ENCODE measurements at places on chromosomes 1 and 21.

DNA sequence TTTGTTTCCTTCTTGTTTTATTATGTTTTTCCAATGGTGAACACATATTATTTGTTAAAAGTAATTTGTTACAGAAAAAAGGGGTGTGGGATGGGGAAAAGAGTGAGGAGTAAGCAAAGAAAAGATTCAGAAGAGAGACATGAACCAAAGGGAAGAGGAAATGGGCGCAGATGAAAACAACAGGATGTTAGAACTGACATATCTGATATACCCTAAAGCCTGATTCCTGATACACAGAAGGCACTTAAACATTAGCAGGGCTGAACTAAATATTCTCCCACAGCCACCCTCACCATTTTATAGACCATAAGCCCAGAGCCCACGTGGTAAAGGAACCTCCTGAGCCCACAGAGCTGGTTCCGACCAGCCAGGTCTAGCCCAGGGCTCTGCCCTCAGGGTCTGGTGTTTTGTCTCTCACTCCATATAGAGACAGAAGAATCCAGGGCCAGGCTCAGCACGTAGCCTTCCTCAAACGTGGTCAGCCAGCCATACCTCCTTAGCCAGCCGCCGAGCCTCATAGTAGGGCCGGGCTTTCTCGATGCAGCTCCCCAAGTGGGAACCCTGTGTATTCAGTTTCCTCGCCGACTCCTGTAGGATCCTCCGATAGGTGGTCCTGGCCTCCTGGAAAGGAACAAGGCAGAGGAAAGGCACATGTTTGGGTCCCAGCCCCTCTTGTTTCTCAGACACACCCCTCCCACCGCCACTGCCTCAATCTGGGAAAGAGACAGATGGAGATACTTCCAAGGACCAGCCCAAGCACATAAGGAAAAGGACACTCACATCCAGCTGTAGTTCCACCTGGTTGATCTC is 9.5 kb downstream of the SH3BP5L start:
- no peak for DNase-seq

DNA sequence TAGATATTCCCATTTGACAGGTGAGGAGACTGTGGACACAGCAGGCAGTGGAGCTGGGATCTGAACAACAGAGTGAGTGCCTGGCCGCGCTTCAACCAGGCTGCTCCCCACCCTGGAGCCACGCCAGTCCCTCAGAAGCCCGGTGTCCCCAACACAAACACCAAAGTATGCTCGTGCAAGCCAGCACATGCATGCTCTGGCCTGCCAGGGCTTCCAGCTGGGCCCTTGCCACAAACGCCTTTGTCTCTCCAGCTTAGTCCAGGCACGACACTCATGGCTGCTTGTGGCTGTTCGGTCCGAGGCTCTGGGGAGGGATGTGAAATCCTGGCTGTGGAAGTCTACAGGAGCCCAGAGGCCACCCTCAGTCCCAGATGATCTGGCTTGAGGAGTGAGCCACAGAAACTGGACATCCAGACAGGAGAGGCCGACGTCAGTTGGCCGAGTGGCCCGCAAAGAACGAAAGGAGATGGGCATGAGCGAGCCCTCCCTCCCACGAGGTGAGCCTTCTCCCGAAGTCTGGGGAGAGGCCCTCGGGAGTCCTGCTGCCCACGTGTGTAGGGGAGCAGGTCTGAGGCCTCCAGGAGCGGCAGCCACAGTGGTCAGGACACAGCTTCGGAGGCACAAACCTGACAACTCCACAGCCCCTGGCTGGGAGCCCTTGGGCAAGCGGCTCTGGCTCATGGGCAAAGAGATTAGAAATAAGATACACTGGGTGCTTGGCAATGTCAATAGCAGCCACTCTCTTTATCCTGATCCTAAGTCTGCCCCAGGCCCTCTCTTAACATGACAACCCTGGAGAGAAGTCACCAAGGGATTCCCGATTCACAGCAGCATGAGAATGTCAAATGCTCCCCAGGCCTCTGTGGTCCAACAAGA is 117.1 kb upstream of the IFFO2 start:
- DNase-seq: peak; percentile 36

DNA sequence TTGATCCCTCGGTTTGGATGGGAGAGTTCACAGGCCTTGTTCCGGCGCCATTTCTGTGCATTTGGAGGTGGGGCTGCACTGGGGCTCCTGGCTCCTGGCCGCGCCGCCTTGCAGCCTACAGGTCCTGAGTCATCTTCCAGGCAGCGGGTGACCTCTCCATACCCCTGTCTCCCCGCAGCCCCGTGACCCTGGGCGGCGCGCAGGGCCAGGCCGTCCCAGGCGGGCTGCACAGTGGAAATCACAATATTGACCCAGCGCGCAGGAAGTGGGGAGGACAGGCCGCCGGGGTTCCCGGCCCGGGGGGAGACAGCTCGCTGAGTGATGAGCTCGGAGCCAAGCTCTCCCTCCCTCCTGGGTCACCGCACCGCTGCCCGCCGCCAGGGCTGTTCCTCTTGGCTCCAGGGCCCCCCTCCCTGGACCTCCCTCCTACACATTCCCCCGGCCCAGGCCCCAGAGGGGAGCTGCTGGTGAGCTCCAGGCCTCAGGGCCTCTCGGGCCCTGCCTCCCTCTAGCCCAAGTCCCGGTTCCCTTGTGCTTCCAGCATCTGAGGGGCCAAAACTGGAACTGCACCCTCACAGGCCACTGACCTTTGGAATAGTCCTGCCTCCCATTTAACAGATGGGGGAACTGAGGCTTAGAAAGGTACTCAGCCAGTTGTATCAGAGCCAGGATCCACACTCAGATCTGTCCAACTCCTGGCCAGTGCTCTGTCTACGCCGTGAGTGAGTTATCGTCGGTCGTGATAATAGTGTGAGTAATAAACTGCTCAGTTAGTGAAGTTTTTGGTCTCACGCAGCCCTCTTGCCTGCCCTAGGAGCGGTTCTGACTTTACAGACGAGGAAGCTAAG is 142.9 kb upstream of the WNT4 start:
- no peak for DNase-seq

GRCh38 chr1:33111965-33112364 is 31.0 kb downstream of the AZIN2 start:
- DNase-seq: peak; percentile 9

GRCh38 chr1:25871704-25872494 is 3.6 kb downstream of the PAQR7 start:
- no peak for DNase-seq

DNA sequence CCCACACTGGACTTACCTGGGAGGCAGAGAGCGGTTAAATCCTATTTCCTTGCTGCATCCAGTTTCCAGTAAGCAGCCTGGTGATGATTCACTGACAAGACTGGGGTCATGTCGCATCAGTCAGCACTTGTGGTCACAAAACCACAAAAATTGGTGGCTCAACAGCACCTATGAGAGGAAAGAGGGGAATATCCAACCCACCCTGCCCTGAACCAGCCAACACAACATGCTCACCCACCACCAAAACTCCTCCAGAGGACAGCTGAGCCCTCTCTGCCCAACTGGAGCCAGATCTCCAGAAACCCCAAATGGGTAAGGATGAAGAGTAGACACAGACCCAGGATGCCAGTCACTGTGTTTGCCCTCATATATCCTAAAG is 64.0 kb downstream of the CD46 start:
- DNase-seq: no peak

- no peak for DNase-seq
These were observed 114.9 kb downstream of the VPS13D start for GRCh38 chr1:12344596-12345349.

- no peak for DNase-seq
These were observed 37.3 kb downstream of the AHDC1 start for GRCh38 chr1:27566462-27567145.

- no peak for DNase-seq
These were observed 21.6 kb upstream of the SLC45A3 start for GRCh38 chr1:205701891-205702290.

DNA sequence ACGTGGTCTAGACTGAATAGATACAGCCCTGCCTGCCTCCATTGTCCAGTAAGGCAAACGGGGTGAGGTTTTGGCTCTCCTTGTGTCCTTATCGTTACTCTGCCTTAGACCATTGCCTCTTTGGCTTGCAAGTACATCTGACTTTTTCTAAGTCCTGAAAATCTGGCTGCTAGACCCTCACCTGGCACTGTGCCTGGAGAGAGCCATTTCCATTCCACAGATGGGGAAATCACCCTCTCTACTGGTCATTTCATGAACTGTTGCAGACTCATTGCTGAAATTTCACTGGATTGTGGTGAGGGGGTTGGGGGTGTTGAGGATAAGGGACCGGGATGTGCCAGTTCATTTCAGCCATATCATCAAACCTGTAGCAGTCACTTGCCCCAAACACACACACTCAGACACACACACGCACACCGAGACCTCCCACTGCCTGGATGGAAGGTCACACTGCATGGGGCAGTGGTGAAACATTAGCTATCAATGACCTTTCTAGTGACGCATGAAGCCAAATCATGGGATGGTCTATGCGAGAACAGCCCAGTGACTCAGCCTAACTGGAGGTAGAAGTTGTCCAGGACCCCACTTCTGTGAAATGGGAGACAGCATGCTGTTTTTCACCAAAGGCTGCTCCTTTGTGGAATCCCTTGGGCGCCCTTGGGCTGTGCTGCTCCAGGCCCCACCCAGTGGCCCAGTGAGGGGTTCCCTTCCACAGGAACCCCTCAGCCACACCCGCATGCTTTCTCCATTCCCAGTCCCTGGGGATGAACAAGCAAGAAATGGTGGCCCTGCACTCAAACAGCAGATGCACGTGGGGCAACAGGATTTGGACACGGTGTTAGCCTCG is 34.9 kb upstream of the VASH2 start:
- DNase-seq: peak; percentile 73

- no peak for DNase-seq
These were observed 77.4 kb downstream of the RUNX1 start for GRCh38 chr21:34971656-34972055.

DNA sequence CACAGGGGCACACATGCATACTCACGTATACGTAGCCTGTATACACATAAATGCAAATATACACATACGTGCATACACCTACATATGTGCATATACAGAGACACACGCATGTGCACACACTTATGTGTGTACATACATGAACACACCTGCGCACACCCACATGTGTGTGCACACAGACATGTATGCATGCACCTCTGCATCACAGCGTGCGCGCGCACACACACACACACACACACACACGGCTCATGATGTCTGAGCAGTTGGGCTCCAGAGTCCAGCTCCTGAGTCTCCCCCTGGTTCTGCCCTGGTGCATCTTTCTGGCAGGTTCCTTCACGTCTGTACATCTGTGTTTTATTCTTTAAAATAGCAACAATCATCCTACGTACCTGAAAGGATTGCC is 600.5 kb downstream of the NPHP4 start:
- no peak for DNase-seq
